ENCODE measurements at places on chromosomes 1 and 21.

- no peak for DNase-seq
These were observed 10.7 kb upstream of the SDC3 start for GRCh38 chr1:30919025-30919881.

DNA sequence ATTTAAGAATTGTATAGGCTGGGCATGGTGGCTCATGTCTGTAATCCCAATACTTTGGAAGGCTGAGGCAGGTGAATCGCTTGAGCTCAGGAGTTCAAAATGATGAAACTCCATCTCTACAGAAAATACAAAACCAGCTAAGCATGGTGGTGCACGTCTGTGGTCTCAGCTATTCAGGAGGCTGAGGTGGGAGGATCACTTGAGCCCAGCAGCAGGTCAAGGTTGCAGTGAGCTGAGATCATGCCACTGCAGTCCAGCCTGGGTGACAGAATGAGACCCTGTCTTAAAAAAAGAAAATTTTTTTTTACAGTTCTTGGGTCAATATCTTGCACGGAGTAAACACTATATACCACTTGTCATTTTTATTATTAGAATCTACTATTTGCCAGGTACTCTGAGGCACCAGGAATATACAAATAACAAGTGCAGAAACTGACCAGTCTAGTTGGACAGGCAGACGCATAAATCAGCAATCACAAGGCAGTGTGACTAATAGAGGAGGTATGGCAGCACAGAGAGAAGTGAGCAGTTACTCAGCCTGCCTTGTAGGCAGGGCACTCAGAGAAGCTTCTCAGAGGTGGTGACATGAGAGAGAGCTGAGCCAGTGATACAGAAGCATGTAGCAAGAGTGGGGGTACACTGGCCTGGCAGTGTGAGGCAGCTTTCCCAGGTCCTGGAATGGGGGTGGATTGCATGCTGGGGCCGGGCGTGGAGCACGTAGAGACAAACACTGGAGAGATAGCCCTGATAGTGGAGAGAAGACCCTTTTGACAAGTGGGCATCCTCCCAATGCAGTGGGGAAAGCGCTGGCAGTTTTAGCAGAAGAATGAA lies 8.0 kb downstream of the PHLDA3 start:
- DNase-seq = no peak

- no peak for DNase-seq
These were observed 27.1 kb downstream of the CITED4 start for GRCh38 chr1:40834968-40835545.

- DNase-seq = no peak
These were observed 1017.0 kb downstream of the MRPL39 start for GRCh38 chr21:24590261-24590660.

DNA sequence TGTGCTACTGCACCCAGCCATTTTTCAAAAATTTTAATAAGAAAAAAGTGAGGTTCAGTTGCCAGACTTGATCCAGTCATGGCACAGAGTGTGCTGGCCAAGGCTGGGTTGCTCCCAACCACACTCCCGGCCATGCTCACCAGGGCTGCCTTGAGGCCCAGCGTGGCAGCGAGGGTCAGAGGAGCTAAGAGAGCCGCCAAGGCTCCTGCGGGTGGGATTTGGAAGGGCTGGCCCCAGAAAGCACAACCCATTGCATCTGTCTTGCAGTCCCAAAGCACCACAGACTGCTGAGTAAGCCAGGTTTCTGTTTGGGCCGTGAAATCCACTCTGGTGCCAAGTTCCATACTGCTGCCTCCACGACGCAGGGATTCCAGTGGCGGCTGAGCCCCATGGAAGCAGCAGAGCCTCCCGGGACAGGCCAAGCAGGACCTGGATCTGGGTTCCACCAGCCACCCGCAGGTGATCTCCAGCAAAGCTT lies 22.6 kb downstream of the ZBTB17 start:
- no peak for DNase-seq

GRCh38 chr1:178277793-178278530 lies 184.1 kb downstream of the RASAL2 start:
- DNase-seq = no peak

- no peak for DNase-seq
These were observed 67.2 kb downstream of the ZBTB18 start for GRCh38 chr1:244118109-244118761.

All from NCI-H1417 treated with DMSO at 0.1 percent for 48 hours (cell line).